ENCODE measurements at places on chromosomes 16 and 17. TPM values are rescaled to one million over a fixed set of nuclear protein-coding genes. Genes with fewer than 3 reads are reported as not detected.

MAF gene
- 1.3 TPM for total RNA-seq

PLA2G10 gene
- total RNA-seq: not detected

ETV4 gene
- under 0.01 TPM for total RNA-seq

UQCRC2 gene
- total RNA-seq: 138 TPM

KRT40 gene
- not detected for total RNA-seq

TEFM gene
- total RNA-seq: 4.0 TPM

CCL7 gene
- total RNA-seq: not detected

TMC7 gene
- under 0.01 TPM for total RNA-seq

OR4D1 gene
- 0.81 TPM for total RNA-seq

DNAI2 gene
- 0.27 TPM for total RNA-seq

UNC45B gene
- total RNA-seq: under 0.01 TPM

AANAT gene
- total RNA-seq: under 0.01 TPM

PTX4 gene
- total RNA-seq: 0.27 TPM

TPSD1 gene
- total RNA-seq: 0.54 TPM

HIC1 gene
- 5.4 TPM for total RNA-seq

CCL2 gene
- under 0.01 TPM for total RNA-seq

SP6 gene
- total RNA-seq: 0.27 TPM

KIF2B gene
- total RNA-seq: under 0.01 TPM

PRR14 gene
- 42.3 TPM for total RNA-seq

SYNRG gene
- 11.6 TPM for total RNA-seq

CBX1 gene
- 8.6 TPM for total RNA-seq

MAPT gene
- total RNA-seq: under 0.01 TPM

CMC2 gene
- 24.5 TPM for total RNA-seq

CIITA gene
- total RNA-seq: 88.6 TPM

PDILT gene
- total RNA-seq: not detected

PERCC1 gene
- total RNA-seq: 5.1 TPM

KRT12 gene
- not detected for total RNA-seq

G6PC1 gene
- total RNA-seq: not detected

SLC9A5 gene
- 0.54 TPM for total RNA-seq

ZNF500 gene
- 27.5 TPM for total RNA-seq

NOTUM gene
- 0.27 TPM for total RNA-seq
